H54 (cell line): ENCODE measurements at places on chromosomes 13 and 19.

GRCh38 chr13:77595166-77595810, 59.8 kb downstream of the SCEL start:
- DNase-seq: no peak

DNA sequence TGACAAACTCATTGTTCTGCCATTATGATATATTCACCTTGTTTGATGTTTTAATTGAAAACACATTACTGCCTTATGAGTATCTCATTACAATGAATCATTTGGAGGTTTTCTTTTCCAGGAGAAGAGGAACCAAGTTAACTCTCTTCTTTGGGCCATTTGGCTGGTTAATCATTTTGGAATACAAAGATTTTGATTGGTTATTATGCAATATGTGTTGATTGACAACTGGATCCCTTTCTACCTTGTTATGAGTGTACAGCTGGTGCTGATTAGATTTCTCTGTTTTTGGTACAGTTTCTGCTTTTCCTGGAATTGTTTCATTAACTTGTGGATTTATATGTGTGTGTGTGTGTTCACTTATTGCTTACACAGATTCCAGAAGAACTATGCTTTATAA, 49.2 kb upstream of the RGCC start:
- no peak for DNase-seq

GRCh38 chr13:52010890-52011631, at the start of gene ATP7B:
Gene ATP7B, minus strand, starts transcription at chr13:52011450. Its CDS starts 113 bp downstream, at chr13:52011337.
- peak; percentile 13 for DNase-seq

- DNase-seq: no peak
These were observed 10.3 kb downstream of the ELAVL1 start for GRCh38 chr19:7994928-7995809.

- no peak for DNase-seq
These were observed 7.4 kb downstream of the BRD4 start for GRCh38 chr19:15324791-15325519.

DNA sequence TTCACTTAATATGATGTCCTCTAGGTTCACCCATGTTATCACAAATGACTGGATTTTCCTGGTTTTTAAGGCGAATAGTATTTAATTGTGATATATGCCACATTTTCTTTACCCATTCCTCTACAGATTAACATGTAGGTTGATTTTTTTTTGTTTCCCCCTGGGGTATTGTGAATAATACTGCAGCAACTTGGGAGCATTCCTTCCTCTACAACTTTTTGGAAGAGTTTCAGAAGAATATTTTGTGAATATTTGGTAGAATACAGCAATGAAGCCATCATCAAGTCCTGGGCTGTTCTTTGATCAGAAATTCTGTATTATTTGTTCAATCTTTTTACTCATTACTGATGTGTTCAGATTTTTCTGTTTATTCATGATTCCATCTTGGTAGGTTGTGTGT, 5.6 kb upstream of the ZNF331 start:
- no peak for DNase-seq

GRCh38 chr13:97198753-97199152, 23.4 kb upstream of the MBNL2 start:
- DNase-seq: no peak

DNA sequence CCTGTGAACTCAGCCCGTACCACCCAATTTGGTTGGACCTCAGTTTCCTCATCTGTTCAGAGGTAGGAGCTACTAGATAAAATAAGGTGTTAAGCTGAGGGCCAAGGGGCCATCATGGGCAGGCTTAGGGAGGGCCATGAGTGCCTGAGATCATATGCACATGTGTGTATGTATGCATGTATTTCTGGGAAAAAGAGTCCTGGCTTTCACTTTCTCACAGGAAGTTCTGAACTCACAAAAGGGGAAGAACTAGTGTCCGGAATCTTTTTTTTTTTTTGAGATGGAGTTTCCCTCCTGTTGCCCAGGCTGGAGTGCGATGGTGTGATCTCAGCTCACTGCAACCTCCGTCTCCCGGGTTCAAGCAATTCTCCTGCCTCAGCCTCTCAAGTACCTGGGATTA, 18.9 kb downstream of the TGFB1 start:
- no peak for DNase-seq

GRCh38 chr13:66440938-66441337, 789.2 kb downstream of the PCDH9 start:
- DNase-seq: no peak

- DNase-seq: no peak
These were observed at the start of gene IL17D for GRCh38 chr13:20702915-20703779. Gene IL17D, plus strand, starts transcription at chr13:20703699. Its CDS starts 303 bp downstream, at chr13:20704002.

GRCh38 chr19:6728346-6728745, 7.9 kb upstream of the C3 start:
- no peak for DNase-seq
